Left cardiac atrium (tissue), 4 donors: ENCODE measurements at places on chromosomes 7 and 10. TPM values are rescaled to one million over a fixed set of nuclear protein-coding genes. Genes with fewer than 3 reads are reported as not detected.

WDR37 gene
- total RNA-seq = 33.9 TPM

KLF14 gene
- not detected for total RNA-seq

ADCYAP1R1 gene
- 4.8 TPM for total RNA-seq

ADARB2 gene
- total RNA-seq = not detected

RSPH10B2 gene
- total RNA-seq = not detected

MRLN gene
- not detected for total RNA-seq

SPDYE6 gene
- total RNA-seq = not detected

C1QL3 gene
- total RNA-seq = not detected

TLX1 gene
- total RNA-seq = 0.21 TPM

ST8SIA6 gene
- 11.0 TPM for total RNA-seq

TSPAN15 gene
- total RNA-seq = 17.3 TPM

STARD3NL gene
- total RNA-seq = 31.8 TPM

OR9A2 gene
- total RNA-seq = not detected

AKR1D1 gene
- total RNA-seq = not detected

PRRT4 gene
- total RNA-seq = 1.8 TPM

INPP5A gene
- 95.3 TPM for total RNA-seq

HGF gene
- 6.0 TPM for total RNA-seq

PLCE1 gene
- total RNA-seq = 25.7 TPM

SFR1 gene
- 7.0 TPM for total RNA-seq

PNLIPRP3 gene
- not detected for total RNA-seq

HBP1 gene
- total RNA-seq = 58.8 TPM

RPEL1 gene
- not detected for total RNA-seq

C10orf143 gene
- 2.1 TPM for total RNA-seq

BUB3 gene
- 41.3 TPM for total RNA-seq

KLLN gene
- 0.58 TPM for total RNA-seq

CPA2 gene
- 0.38 TPM for total RNA-seq

NKX6-2 gene
- not detected for total RNA-seq

KCNIP2 gene
- 335 TPM for total RNA-seq

CYTH3 gene
- 26.4 TPM for total RNA-seq

GJC3 gene
- total RNA-seq = 0.59 TPM

NKX1-2 gene
- not detected for total RNA-seq

IFIT1B gene
- total RNA-seq = not detected

CFAP46 gene
- total RNA-seq = 1.2 TPM

LRRC18 gene
- total RNA-seq = not detected

ADRA2A gene
- total RNA-seq = 4.3 TPM

ZNF735 gene
- total RNA-seq = not detected

PLXDC2 gene
- total RNA-seq = 19.8 TPM

GNAI1 gene
- 18.4 TPM for total RNA-seq

NFKB2 gene
- 16.1 TPM for total RNA-seq

EPHB6 gene
- total RNA-seq = 9.3 TPM

CRHR2 gene
- total RNA-seq = 0.16 TPM

AOAH gene
- total RNA-seq = 4.8 TPM

AKR1C8 gene
- total RNA-seq = 0.68 TPM

DYDC2 gene
- not detected for total RNA-seq

TRIM73 gene
- 0.74 TPM for total RNA-seq

OR13A1 gene
- not detected for total RNA-seq
